ENCODE measurements at places on chromosomes 7 and 10.

- DNase-seq: no peak
Observed at GRCh38 chr10:98262571-98262970, 5.4 kb downstream of the LOXL4 start.

DNA sequence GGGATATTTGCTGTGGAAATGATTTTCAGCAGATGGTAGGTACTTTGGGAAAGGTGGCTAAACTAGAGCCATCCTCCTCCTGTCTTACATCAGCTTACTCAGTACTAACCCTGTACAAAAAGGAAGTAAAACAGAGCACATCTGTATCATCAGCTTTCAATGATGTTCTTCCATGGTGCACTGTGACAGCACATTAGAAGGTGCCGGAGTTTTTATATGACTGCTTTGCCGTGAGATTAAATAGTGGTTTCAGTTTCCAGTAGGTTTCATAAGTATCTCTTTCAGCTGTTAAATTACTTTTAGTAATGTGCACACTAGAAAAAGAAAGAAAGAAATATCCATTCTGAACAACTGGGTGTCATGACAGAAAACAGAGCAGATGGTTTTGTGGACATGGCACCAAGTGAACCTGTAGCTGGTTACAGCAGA lies 86.5 kb downstream of the ARID5B start:
- no peak for DNase-seq

DNA sequence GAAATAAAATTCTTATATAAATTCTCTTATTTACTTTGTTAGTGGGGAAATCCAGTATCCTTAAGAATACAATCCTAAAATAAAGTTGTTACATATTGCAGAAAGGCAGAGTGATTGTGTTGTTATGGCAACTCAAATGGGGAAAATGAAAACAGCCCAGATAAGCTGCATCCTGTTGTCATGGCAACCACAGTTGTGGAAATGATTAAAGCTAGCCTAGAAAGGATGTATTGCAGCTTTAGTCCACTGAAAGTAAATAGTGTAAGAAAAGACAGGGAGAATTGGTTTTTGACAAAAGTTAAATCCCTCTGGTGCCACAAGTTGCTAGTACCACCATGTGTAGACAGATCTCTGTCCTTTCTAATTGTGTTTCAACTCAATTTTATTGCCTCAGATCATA lies 43.2 kb downstream of the BTRC start:
- no peak for DNase-seq

DNA sequence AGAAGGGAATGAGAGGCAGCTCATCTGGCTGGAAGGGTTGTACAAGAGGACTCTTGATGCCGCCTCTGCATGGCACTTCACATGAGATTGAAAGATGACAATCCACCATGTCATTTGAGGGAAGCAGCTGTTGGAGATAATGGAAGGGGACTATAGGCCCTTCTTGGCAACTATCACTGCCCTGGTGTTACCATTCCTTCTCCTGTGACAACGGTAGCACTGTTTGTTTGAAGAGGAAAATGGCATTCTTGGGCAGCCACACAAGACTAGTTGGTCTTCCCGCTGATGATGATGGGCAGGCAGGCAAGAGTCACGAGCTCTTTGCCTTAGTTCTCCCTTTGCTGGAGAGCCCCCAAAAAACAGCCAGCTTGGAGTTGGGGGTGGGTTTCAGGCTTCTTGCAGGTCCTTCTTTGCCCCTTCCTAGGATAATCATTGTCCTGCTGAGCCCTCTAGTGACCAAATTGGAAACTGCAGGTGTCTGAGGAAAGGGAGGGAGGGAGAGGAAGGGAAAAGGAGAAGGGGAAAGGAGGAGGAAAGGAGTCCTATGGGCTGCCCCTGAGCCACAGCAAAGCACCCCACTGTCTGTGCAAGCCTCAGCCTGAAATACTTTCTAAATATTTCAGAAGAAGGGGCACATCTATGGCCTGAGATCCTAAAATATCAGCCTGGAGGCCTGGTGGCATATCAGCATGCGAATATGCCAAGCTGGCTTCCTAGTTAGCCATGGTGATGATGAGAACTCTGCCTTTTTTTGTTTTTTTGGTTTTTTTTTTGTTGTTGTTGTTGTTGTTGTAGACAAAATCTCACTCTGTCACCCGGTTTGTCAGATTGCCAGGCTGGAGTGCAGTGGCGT lies 165.6 kb upstream of the KMT2E start:
- peak; percentile 37 for DNase-seq

DNA sequence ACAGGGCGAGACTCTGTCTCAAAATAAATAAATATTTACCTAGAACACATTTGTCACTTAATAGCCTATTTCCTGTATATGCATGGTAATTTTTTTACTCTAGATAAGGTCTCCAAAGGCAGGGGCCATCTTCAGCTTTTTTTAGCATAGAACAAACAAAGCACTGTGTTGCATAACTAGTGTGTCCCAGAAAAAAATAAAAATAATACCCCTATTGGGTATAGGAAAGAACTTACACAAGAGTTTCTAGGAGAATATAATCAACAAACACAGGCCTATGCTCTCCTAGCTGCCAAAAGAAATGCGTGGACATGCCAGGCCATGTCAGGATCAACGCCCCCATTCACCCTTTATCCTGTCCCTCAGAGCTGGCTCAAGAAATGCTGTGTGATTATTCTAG lies 103.6 kb downstream of the PARD3 start:
- no peak for DNase-seq

DNA sequence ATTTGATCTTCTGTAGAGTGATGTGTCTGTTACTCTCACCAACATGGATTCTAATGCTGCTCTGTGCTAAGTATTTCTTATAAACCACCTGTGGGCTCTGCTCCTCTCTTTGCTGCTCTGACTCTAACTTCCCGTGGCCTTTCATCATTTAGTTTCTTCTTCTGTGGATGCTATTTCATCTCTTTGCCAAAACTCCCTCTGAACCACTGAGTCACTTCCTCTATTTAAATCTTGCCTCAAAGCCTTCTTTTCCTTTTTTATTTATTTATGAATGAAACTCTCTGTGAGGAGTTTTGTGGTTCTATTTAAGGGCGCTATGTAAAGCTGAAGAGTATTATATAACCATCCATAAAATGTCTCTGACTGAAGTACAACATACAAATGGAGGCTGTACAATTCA lies 538.5 kb downstream of the SUGCT start:
- DNase-seq: no peak

DNA sequence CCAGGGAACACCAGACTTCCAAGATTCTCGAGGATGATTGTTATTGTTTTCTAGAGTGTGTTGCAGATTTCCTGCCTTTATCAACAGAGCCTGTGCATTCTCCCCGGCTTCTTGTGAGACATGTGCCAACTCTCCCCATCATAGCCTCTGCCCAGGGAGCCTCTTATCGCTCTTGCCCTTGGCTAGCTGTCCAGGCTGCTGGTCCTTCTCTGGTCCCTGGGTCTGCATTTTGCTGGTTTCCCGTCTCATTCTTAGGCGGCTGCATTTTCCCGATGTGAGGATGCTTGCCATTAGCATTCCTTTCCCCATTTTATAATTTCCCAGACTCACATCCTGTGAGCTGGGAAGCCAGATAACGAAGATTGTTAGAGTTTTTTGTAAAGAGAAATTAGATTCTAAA lies 15.2 kb downstream of the SLC13A4 start:
- DNase-seq: no peak

DNA sequence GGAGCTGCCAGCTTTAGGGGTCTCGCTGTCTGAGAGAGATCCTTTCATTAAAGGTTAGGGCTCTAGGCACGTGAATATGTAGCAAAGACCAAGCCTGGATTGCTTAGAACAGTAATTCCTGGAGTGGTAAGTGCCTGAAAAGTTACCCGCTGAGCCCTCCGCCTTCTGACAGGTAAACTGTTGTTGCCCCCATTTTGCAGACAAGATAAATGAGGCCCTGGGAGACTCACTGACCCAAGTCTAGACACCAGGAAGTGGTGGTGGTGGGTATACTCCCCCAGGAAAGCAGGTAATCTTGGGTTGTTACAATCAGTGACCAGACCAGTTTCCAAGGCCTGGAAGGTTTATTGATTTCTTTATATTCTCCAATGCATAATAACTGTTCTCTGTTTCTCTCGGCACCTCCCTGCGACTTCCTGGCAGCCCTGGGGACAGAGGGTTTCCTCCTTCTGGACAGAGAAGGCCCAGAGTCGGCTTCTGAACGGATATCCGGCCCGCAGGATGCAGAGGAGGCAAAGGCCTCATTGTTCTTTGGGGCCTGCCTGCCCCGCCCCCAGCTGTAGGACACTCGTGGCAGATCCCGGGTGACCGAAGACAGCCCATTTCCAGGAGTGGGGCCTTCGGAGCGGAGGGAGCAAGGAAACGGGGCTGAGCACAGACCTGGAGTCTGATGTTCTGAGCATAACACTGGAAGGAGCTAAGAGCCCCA lies 1.3 kb upstream of the GRK5 start:
- DNase-seq: no peak

DNA sequence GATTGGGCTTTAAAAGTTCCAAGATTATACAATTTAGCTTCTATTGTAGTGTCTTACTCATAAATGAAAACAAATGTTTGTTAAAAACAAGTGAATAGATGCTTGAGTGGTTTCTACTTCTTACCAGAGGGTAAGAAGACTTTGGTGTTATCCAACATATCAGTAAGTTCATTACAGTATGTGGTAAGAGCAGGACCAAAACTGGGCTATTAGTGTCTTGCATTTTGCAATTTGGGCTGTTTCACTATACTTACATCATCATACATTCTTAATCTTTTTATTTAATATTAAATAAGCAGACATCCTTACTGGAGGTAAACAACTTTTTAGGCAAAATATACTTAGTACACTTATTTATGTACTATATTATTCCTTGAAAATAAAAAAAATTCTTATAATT lies 248.4 kb upstream of the HGF start:
- DNase-seq: no peak

GRCh38 chr10:67115972-67116371 lies 190.1 kb downstream of the LRRTM3 start:
- no peak for DNase-seq

- no peak for DNase-seq
Observed at GRCh38 chr7:138632826-138633602, 68.1 kb downstream of the SVOPL start.

GRCh38 chr7:44587843-44588711 lies 6.0 kb upstream of the TMED4 start:
- DNase-seq: no peak

GRCh38 chr10:44017483-44018145 lies 367.3 kb downstream of the CXCL12 start:
- no peak for DNase-seq

DNA sequence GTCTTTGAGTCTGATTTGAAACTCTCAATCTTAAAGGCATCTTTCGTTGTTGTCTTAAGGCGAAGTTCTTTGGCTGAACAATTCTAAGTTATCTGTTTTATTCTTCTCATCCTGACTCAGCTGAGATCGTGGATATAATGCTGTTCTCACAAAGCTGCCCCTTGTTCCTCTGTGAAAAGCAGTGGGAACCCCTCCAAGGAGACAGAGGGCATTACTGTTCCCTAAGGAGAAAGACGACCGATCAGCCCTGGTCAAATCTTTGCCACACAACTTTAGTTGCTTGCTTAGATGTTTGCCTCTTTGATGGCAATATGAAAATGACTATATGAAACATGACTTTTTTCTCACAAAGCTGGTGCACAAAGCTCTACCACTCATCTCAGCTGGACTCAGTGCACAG lies 1016.7 kb downstream of the REEP3 start:
- no peak for DNase-seq

- no peak for DNase-seq
Observed at GRCh38 chr10:86899670-86900276, 57.6 kb downstream of the MMRN2 start.

GRCh38 chr7:26317211-26317610 lies 25.5 kb downstream of the SNX10 start:
- DNase-seq: no peak

DNA sequence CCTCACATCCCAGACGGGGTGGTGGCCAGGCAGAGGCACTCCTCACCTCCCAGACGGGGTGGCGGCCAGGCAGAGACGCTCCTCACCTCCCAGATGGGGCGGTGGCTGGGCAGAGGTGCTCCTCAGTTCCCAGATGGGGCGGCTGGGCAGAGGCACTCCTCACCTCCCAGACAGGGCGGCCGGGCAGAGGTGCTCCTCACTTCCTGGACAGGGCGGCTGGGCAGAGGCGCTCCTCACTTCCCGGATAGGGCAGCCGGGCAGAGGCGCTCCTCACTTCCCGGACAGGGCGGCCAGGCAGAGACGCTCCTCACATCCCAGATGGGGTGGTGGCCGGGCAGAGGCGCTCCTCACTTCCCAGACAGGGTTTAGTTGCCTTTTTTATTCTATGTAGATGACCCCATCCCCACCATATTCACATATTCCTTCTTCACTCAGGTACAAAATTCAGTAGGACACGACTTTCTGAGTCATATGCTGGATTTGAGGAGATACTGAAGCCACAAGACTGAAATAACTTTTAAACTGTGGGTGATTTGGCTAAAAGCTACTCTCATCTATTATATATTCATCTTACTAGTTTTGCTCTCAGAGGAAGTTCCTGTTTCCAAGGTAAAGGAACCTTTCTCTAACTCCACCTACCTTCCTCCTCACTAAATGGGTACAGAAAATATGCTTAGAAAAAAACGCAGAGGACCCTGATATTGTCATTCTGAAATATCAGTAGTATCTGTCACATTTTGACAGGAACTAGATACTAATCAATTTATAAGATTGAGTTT lies 54.4 kb downstream of the ENTPD1 start:
- DNase-seq: no peak

- no peak for DNase-seq
Observed at GRCh38 chr10:69461243-69462025, 10.2 kb downstream of the TSPAN15 start.

DNA sequence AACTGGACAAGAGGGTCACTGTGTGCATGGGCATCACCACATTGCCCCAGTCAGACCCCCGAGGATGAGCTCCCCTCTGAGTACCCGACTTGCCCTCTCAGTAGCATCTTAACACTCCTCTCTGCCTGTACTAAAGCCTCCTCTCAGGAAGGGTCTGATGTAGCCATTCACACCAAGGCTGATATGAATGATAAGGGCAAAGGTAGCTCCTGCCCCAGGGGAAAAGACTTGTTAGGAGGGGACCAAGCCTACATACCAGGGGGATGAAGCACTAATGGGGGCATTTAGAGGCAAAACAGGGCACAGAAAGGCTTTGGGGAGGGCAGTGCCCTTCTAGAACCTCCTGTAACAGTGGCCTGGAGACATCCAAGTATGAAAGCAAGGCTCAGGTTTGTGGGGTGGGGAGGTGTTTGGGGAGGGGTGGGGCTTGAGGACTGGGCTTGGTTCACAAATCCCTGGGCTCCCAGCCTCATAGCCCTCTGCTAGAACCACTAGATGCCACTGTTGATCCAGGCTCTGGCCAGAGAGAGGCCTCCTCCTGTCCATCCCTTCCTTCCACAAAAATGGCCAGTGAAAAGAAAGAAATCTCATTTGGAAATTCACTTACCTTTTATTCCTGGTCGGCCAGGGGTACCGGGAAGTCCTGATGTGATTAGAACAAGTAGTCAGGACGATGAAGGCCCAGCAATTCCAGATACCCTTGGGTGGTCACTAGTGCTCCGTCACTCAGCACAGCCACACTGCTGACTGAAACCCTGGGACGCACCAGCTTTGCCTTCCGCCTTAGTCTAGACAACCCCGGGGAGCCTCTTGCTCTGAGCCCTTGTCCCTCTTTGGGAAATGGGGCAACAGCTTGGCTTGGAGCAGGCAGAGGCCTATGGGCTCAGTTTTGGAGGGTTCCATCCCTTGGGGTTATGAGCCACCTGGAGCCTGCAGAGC lies 40.3 kb downstream of the COL17A1 start:
- no peak for DNase-seq

Data from D721Med (cell line).